ENCODE measurements at places on chromosomes 7 and 10.

- no peak for DNase-seq
Observed at GRCh38 chr10:6022660-6023059, 39.5 kb downstream of the IL2RA start.

- DNase-seq: no peak
Observed at GRCh38 chr10:132872658-132873057, 69.7 kb downstream of the CFAP46 start.

DNA sequence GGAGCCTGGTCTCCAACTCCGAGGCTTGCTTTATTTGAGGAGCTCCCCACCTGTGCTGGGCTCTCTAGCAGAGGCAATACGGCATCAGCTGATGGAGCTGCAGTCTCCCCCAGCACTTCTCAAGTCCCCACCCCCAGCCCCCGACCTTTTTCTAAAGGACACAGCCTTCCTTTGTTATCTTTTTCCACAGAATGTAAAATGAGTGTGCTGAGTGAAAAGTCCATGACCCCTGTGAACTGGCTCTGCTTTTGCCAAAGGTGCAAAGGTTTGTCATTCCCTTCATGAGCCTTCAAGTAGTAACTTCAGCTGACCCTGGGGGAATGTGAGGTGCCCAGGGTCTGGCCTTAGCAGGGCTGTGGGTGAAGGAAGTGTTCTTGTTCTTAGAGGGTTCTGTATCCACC lies 25.5 kb downstream of the LRRC4 start:
- no peak for DNase-seq

DNA sequence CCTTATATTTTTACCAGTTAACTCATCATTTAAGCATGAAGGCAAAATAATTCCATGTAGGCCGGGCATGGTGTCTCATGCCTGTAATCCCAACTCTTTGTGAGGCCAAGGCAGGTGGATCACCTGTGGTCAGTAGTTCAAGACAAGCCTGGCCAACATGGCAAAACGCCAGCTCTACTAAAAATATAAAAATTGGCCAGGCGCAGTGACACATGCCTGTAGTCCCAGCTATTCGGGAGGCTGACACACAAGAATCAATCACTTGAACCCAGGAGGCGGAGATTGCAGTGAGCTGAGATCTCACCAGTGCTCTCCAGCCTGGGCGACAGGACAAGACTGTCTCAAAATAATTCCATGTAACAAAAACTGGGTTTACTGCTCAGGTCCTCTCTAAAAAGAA lies 18.3 kb downstream of the HNRNPA2B1 start:
- DNase-seq: no peak

- no peak for DNase-seq
Observed at GRCh38 chr7:47036909-47037308, 545.0 kb downstream of the TNS3 start.

DNA sequence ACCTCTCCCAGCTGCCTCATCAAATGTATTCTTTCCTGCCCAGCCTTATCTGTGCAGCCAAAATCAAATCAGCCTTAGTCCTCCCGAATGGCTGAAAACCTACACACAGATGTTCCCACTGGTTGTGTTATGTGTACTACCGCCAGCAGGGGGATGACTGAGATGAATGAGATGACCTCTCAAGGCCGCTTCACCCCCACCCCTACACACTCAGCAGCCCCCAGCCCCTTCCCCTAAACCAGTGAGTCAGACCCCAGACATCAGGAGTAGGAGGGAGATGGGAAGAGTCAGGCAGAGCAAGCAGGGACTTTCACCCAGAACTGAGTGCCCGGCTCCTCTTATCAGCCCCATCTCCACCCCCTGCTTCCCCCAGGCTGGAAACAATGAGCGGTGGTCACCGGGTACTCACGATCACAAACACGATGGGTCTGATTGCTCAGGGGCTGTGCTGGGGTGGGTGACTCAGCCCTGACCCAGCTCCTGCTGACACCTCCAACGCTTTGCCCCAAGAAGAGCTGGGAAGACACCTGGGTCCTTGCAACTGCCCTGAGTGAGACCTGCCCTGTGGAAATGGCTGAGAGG lies 6.5 kb upstream of the C10orf105 start:
- DNase-seq: peak; percentile 68

GRCh38 chr7:127551941-127552340 lies 33.5 kb downstream of the GCC1 start:
- DNase-seq: no peak

DNA sequence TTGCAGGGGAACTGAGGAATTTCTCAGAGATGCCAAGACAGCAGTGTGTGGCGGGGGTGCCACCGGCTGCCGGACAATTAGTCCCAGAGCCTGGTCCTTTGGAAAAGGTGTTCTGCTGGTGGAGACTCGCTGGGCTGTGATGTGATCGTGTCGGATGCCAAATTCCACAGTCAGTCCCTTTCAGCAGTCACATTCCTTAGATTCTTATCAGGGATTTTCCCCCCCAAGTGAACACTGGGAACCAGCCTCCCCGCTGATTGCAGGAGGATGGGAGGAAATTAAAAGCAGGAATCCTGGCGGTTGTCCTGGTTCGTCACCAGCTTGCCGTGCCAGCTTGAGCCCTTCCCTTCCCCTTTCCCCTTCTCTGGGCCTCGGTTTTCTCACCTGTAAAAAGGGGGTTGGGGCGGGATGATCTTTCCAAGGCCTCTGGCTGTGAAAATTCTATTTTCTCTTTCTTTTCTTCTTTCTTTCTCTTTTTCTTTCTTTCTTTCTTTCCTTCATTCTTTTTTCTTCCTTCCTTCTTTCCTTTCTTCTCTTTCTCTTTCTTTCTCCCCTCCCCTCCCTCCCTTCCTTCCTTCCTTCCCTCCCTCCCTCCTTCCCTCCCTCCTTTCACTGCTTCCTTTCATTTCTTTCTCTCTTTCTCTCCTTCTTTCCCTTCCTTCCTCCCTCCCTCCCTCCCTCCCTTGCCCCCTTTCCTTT lies 39.6 kb downstream of the COL26A1 start:
- no peak for DNase-seq

DNA sequence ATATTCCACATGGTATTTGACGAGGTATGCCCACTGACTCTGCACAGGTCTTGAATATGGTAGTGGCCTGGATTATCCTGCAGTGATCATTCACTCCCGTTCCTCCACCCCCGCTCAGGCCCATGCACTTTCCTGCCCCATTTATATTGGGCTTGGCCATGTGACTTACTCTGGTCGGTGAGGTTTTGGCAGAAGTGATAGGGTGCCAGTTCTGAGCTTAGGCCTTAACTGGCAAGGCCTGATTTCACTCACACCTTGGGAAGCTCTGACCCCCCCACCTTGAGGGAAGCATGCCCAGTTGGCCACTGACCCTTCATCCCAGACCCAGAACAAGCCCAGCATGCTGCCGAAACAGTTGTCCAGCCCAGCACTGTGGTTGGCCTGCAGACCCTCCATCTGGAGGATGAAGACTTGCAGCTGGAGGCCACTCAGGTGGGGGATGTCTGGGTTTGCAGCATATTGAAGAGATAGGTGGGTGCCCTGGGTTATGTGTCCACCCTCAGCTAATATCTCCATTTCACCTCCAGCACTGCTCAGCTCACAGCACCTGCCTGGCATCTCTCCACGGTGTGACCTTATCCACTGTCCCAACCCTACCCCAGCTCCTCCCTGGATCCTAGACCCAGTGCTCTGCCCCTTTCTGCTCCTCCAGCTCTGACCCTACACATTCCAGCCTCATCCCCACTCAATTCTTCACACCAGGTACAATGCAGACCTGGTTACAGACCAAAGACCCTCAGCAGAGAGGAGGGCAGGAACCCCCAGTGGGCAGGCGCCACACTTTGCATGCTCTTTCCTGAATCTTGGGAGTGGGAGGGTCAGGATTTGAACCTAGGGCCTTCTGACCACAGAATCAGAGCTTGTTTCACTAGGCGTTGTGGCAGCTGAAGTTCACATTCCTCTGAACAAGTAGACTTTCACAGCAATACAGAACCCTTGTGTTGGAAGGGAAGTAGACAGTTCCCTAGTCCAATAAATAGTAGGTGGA lies 138.1 kb upstream of the CHST15 start:
- DNase-seq: no peak

DNA sequence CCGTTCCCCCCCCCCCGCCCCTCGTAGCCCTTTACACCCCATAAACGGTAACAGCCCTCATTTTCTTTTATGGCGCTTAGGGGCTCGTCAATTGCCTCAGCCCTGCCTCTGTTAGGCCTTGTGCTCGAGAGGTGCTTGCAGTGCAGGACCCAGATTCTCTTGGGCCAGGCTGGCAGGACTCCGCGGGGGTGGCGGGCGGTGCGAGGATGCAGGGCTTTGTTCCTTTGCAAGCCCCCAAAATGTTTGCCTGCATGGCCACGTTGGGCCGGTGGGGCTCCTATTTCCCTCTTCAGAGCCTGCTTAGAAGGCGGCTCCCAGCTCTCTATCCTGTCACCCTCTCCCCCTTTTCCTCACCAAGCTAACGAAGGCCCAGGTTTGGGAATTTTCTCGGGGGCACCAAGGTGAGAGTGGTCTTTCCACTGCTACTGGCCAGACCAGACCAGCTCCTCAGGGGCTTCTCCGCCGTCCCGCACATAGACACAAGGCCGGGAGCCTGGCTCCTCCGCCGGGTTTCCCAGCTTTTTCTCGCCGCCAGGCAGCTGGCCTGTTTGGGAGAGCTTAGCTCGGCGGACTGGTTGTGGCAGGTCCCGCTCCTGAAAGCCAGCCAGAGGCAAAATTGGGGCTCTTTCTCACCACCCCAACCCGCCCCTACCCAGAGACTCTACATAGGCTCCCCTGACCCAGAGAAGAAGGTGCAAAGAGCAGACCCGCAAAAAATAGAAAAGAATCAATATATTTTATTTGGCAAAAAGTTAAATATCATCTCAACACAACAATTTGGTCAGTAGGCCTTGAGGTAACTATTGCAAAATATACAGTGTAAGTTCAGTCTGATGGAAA lies 3.4 kb downstream of the HOXA9 start:
- peak; percentile 81 for DNase-seq

DNA sequence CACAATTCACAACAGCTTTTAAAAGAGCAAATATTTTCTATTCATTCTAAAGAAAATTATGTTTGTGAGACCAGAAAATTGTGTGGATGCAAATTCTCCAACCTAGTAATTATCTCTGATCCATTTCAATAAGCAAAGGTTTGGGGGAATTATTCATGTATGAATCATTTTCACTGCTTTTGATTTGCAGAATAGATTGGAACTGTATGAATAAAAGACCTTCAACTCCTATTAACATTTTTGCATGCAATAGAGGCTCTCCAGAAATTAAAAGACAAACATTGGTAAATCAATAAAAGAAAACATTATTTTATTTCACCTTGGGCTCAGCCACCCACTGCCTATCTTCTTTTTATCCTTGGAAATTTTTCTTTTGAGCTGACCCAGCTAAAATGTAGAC lies 43.5 kb downstream of the FEZF1 start:
- DNase-seq: no peak

GRCh38 chr7:117138981-117139380 lies 183.9 kb downstream of the WNT2 start:
- no peak for DNase-seq

DNA sequence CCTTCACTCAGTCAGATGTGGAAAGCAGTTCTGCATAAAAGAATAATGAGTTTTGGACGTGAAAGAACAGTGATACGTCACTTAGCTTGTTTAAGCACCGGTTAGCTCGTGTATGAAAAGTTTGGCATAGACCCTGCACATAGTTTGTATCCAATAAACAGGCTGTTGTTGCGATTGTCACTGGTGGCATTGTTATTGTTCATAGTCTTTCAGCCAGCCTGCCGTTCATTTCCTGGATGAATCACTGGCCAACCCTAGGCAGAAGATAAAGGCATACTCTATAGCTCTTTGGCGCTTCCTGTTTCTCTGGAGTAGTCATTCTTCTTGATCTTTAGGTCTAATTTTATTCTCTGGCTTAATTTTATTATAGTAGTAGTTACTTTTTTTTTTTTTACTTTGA lies 57.8 kb upstream of the ANKRD30A start:
- DNase-seq: no peak

DNA sequence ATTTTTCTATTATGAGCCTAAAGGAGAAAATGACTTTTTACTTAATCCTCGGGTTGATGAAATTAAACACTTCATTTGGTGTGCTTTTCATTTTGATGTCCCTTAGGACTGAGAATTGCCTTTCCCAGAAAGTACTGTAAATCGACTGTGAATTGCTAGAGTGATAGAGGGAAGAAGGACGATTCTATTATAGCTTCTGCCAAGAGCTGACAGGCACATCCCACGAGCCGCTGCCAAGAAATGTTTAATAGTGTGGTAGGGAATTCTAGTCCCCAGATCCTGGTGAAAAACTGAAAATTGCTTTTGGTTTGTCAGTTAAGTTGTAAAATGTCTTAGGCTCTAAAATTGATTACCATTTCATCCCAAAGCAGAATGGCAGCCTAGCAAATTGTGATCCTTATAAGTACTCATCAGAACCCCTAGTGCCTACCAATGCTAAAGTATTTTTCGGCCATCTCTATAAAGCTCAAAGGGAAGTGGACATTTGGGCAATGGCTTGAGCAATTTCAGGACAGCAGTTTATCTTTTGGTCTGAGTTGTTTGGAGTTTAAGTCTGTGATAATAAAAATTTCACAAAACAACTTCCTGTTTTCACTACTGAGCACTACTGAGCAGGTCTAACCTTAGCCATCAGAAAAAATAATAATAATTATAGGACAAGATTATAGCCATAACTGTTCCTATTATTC lies 44.6 kb upstream of the HYCC1 start:
- no peak for DNase-seq

DNA sequence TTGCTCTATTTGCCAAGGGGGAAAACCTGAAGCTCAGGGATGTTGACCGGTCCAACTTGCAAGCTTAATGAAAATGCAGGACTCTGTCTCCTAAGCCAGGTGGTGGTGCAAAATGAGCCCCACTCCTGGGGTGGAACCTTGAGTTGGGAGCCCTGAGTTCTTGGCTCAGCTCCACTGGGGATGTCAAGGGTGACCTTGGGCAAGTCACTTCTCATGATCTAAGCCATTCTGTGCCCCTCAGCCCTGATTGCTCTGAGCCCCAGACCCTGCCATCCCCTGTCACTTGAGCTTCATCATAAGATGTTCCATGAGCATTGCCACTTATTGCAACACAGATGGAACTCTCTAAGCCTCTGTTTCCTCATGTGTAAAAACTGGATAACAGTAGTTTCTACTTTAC lies 33.9 kb downstream of the MYL10 start:
- no peak for DNase-seq

- DNase-seq: no peak
Observed at GRCh38 chr10:116437076-116437692, 9.5 kb downstream of the PNLIPRP3 start.

- DNase-seq: no peak
Observed at GRCh38 chr10:91677911-91678310, 45.0 kb upstream of the PPP1R3C start.

DNA sequence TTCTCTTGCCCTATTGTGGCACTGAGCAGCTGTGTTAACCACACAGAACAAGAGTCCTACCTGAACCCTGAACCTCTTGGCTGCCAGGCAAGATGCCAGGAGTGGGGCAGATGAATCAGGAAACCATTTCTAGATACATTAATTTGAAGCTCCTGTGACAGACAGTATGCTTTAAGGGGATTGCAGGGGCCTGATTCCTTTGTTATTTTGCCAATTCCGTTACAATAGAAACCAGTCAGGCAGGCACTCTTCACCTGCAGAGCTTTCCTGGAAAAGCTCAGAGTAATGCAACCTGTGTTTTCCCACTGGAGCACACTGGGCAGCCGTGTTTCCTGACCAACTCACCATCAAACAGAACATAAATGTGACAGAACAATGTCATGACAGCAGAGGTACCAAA lies 233.1 kb downstream of the BMPER start:
- DNase-seq: no peak
